ENCODE measurements at places on chromosomes 1 and 21.

DNA sequence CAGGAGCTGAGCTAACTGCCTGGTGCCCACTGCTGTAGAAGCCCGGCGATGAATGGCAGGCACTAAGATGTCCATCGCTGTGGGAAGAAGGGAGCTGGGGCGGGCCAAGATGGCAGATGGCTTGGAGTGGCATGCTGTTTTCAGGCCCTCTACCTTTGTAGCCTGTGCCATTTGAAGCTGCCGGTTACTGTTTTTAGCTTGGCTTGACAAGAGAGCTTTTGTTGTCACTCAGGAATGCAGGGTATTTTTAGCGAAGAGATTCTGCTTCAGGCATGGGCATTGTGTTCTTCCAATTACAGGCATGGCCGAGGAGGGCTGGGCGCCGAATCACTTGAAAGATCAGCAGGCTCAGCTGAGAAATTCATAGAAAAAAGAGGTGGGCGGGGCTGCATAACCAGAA, 348.7 kb downstream of the RPS6KC1 start:
- DNase-seq = no peak

DNA sequence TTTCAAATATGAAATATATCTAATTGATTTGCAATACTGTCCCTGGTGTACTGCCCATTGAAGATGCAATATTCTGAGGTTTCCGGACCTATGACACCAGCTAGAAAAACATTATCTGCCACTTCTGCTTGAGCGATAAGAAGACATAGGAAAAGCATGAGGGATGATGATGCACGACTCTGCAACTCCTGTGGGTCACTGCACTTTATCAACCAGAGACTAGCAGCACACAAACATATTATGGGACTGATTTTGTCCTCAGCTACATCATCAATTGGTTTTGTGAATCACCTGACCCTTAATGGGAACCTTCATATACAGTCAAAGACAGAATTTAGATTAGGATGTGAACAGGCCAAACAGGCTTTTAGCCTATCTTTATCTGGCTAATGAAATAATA, 13.8 kb upstream of the KCNA3 start:
- no peak for DNase-seq

DNA sequence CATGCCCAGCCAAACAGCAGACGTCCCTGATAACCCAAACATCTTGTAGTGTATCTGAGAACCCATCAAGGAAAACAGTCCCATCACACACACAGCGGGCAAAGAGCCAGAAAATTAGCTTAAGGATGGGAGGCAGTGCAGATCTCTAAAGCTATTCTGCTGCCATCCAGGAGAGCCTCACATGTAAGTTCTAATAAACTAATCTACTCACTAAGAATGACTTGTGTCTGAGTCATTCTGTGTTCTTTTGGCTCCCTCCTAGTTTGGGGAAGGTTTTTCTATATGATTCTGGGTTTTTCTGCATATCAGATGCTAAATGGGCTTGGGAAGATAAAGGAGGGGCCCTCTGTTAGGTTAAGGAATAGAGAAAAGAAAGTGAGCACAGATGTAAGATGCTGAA, 162.8 kb downstream of the HUNK start:
- no peak for DNase-seq

DNA sequence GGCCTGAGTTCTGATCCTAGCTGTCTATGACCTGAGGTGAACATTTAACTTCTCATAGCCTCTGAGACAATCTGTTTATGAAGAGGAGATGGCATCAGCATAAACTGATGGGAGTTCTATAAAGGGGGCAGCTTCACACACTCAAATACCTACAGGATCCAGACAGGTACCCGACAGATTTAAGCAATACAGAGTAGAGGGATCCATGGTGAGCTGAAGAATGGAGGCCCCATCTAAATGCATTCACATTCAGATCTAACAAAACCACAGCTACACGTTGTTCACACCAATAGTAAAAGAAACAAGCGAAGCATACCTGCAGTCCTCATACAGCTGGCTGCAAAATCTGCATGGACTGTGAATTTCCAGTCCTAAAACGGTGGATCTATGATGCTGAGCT, 48.7 kb upstream of the ESRRG start:
- no peak for DNase-seq

DNA sequence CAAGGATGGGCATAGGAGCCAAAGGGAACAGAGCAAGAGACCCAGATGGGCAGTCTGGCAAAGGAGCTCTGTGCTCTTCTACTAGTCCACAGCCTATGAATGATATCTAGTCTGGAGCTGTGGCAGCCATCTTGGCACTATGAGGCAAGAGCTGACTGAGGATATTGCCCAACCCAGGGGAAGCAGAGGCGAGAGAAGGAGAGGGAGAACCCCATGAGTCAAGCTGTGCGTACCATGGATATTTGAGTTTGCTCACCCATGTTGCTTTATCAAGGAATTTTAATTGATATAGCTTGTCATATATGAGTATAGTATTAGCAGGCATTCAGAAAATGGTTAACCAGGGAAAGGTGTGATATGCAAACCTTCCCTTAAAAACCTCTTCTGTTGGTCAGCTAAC, 420.9 kb downstream of the PRDM2 start:
- DNase-seq = no peak

DNA sequence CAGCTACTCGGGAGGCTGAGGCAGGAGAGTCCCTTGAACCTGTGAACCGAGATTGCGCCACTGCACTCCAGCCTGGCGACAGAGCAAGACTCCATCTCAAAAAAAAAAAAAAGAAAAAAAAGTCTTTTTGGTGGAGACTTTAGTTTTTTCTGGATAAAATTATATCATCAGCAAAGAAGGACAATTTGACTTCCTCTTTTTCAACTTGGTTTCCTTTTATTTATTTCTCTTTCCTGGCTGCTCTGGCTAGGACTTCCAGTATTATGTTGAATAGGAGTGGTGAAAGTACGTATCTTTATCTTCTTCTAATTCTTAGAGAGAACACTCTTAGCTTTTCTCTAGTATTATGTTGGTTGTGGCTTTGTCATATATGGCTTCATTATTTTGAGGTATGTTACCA, 130.8 kb downstream of the PCBP3 start:
- no peak for DNase-seq

- DNase-seq = no peak
Measured at GRCh38 chr1:212981571-212982328, 31.4 kb downstream of the VASH2 start.

DNA sequence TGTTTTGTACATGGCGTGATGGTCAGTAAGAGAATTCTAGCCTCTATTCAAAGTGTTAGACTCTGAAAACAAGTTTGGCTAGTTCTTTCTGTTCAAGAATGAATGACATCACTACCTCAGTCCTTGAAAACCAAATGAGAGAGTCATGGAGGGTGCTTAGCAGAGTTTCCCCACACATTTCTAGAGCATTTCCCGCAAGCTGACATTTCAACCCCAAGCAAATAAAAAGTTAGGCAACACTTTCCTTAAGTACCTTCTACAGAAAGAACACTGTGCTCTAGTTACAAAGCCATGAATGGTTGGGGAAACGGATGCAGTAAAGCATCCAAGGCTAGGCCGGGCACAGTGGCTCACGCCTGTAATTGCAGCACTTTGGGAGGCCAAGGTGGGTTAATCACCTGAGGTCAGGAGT, 47.9 kb upstream of the SLC44A3 start:
- no peak for DNase-seq

GRCh38 chr21:45082736-45083135, 8.4 kb downstream of the ADARB1 start:
- DNase-seq = no peak

- DNase-seq = no peak
Measured at GRCh38 chr1:206812471-206812870, 40.2 kb upstream of the IL10 start.

DNA sequence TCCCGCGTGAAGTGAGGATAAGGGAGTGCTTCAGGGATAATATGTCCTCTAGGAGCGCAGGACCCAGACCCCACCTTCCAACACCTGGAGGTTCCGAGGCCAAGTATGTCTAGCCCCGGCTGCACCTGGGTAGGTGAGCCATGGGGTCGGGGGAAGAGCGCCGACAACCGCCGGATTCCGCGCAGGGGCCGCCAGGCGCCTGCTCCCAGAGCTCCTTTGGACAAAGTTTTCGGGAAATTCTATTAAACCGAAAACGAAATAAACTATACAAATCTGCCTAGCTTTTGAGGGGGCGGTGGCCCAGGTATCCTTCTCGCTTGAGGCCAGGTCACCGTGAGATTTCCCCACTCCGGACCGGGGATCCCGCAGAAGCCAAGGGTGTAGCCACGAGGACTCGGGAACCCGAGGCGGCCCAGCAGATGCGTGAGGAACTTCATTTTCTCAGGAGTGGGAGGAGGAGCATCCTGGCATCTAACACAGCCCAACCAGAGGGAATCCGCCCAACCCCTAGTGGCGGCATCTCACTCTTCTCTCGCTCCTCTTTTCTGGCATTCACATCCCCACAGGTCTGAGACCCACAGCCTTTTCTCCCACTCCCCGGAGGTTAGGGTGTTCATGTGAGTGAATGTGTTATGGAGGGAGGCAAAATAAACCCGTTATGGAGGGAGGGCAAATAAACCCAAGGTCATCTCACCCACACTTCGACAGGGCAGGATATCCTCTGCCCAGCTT, 2.3 kb upstream of the DMRTA2 start:
- DNase-seq = no peak

DNA sequence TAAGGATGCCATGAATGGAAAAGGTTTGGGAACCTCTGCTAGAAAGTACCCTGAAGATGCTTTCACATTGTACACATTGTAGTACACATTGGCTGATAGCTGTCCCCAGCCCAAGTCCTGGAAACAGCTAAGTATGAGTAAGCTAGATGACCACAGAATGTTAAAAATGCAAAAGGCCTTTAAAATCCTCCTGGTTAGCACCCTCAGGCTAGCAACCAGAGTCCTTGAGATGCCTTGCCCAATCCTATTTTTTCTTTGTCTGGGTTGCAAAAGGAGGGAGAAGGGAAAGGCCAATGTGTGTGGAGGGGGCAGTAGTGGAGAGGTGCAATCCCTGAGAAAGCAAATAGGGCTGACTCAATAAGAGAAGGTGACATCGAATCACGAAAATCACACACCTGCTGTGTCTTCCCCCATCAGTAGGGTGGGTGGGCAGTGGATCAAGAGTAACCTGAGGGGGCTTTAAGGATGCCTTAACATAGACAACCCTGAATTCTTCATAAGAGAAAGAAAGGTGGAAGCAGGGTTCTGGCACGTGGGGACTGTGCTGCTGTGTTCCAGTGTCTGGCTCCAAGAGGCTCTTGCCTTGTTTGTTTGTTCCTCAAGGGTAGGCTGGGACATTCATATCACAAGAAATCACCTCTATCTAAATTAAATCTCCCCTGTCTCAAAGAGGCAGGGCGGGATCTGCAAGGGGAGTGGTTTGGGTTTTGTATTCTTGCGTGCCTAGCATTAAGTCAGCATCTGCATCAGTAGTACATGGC, 266.2 kb upstream of the PLXNA2 start:
- peak; percentile 79 for DNase-seq

DNA sequence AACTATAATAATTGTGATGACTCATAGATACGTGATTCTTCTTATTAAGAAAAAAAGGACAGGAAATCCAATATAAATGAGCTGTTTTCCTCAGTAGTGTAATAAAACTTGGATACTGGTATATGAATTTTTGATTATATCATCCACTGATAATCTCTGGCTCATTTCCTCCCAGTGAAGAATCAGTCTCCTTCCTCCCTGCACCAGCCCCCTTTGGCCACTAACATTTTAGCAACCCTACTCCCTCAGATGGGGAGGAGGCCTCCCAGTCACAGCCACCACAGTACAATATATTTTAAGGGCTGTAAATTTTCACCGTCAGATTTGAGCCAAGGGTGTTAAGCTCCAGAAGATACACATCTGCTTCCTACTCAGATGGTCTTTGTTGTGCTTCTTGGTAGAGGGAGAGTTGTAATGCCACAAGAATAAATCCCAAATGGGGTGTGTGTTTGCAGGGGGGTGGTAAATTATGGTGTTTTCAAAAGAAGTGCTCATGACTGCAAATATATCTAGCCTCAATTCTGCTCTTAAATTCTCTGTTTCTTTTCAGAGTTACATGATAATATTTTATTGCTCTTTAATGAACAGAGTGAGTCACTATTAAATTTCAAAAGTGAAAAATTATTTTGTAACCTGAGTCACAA, 153.5 kb downstream of the HLX start:
- DNase-seq = no peak

DNA sequence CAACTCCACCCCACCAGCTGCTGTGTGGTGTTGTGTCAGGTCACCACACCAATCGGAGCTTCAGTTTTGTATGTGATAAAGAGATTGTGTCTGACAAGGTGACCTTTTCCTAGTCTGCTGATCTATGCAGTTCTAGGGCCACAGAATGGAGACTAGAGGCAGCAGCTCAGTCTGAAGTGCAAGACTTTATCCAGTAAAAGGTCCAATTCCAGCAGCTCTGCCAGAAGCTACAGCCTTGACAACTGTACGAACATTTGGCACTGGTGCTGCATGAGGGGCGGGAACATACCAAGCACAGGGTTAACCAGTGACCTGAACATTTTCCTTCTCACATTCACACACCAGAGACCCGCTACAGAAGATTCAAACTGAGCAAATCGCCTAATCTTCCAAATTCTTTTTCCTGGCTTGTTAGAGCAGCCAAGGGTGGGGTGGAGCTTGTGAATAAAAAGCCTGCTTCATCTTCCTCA, 9.3 kb downstream of the FMO1 start:
- DNase-seq = no peak

- DNase-seq = no peak
Measured at GRCh38 chr1:230272557-230272956, 153.6 kb downstream of the PGBD5 start.

- no peak for DNase-seq
Measured at GRCh38 chr1:232973652-232974611, 23.5 kb downstream of the NTPCR start.

GRCh38 chr1:3196577-3197245, 127.7 kb downstream of the PRDM16 start:
- DNase-seq = no peak

- DNase-seq = no peak
Measured at GRCh38 chr1:67700220-67700619, 15.2 kb downstream of the GADD45A start.

DNA sequence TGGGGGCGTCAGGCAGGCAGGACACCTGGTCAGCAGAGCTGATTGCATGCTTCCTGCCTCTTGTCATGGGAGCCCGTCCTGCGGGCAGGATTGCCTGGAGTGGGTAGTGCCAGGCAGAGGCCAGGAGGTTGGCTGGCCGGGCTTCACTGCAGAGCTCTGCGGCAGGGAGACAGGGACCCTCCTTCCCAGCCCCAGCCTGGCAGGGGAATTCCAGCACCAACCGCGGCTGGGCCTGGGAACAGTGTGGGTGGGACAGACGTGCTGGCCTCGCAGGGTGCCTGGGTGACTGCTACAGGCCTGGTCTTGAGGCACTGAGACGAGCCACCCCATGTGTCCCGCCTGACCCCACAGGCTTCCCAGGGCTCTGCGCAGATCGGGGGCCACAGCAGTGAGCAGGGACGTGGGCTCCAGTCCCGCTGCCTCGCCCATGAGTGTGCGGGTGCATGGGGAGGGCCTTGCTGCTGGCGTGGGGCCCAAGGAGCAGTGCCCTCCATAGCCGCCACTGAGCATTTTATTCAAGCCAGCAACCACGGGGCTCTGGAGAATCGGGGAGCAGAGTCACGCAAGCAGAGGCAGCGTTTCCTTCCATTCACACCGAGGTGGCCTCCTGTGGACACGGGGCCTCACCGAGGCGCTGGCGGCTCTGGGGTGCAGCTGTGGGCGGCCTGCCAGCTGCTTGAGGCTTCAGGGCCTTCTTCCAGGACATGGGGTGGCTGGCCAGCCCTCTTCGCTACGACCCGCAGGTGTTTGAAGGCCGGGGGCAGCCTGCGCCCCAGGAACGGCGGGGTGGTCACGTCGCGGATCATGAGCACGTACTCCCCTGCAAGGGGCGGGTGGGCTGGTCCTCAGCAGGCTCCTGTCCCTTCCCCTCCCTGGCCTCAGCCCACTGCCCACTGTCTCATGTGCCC, 70.3 kb downstream of the MORN1 start:
- DNase-seq = no peak

Measured in AG09309 (cell line).